ENCODE measurements at places on chromosomes 2 and 18.

DNA sequence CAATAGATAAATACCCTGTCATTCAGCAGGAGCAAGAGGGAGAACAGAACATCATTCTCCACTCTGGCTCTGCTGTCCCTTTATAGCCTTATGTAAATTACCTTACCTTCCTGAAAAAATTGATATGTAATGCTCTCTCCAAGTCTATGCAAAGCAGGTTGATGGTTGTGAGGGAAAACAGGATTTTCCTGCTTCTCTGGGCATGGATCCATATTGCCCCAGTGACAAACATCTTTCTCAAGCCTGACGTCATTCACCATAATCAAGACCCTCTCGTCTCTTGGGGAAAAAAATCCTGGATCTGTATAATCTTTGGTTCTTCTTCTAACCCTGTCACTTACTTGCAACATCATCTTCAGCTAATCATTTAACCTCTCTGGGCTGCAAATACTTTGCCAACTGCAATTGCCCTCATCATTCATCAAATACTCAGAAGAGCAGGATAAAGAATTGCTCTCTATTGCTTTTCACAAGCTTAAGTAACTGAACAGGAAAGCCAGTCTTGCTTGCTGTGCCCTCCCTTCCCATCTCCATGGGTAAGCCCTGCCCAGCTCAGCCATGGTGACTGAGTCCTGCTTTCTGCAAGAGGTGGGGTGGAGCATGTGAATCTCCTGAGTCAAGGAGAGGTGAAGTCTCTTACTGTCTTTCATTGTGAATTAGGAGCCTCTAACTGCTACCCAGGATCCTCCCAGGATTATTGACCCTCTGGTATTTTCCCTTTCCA lies 123.7 kb upstream of the KLF7 start:
- DNase-seq = no peak

- no peak for DNase-seq
Measured at GRCh38 chr18:32848826-32849225, 76.0 kb upstream of the KLHL14 start.

- DNase-seq = no peak
Measured at GRCh38 chr18:10486362-10486761, 31.9 kb downstream of the APCDD1 start.

GRCh38 chr2:237020090-237020489 lies 65.6 kb upstream of the COPS8 start:
- DNase-seq = no peak

DNA sequence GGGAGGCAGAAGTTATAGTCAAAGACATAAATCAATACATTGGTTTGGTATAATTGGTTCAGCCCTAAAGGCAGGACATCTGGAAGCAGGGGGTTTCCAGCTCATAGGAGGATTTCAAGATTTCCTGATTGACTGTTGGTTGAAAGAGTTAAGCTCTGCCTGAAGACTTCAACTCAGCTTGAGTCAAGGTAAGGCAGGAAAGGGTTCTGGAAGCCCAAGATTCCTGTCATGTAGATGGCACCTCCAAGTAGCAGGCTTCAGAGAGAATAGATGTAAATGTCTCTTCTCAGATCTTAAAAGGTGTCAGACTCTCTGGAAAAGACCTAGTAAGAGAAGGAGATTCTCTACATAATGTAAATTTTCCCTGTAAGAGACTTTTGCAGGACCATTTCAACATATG lies 335.3 kb downstream of the RIT2 start:
- no peak for DNase-seq

DNA sequence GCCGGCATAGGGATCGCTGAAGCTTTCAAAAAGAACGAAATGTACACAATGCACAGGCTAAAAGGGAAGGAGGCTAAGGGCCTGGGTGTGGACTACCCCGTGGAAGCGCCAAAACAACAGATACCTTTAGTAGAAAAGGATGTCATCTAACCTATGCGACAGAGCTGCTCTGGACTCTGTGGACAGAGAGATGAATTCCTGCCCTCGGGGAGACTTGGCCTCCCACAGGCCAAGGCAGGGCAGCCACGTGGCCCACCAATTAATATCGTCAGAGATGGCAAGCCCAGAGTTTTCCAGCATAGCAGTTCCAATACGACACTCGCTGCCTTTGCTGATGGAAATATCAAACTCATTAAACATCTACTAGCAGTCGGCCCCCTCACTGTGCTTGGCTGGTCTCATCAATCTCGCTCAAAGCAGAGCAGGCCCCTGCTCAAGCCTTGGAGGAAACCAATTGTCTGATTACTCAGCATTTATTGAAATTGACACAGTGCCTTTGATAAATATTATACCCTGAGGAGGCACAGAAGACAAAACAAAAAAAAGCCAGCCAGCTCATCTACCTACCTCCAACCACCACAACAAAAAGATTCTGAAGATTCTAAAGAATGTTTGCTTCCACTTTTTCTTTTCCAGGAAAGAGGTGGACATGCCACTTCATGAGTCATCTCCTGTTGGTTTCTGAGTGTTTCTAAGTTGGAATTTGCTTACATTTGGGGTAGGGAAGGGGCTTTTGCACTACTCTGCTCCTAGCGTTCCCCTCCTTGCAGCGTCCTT lies 79.0 kb upstream of the ACAA2 start:
- no peak for DNase-seq

- DNase-seq = no peak
Measured at GRCh38 chr2:111708476-111709180, 175.4 kb downstream of the ANAPC1 start.

GRCh38 chr2:181106229-181106628 lies 125.8 kb downstream of the UBE2E3 start:
- no peak for DNase-seq

- no peak for DNase-seq
Measured at GRCh38 chr2:181780047-181780651, 99.8 kb upstream of the NEUROD1 start.

GRCh38 chr2:161954103-161954502 lies 119.9 kb downstream of the DPP4 start:
- DNase-seq = no peak

GRCh38 chr2:218927876-218928275 lies 31.6 kb upstream of the CDK5R2 start:
- no peak for DNase-seq

DNA sequence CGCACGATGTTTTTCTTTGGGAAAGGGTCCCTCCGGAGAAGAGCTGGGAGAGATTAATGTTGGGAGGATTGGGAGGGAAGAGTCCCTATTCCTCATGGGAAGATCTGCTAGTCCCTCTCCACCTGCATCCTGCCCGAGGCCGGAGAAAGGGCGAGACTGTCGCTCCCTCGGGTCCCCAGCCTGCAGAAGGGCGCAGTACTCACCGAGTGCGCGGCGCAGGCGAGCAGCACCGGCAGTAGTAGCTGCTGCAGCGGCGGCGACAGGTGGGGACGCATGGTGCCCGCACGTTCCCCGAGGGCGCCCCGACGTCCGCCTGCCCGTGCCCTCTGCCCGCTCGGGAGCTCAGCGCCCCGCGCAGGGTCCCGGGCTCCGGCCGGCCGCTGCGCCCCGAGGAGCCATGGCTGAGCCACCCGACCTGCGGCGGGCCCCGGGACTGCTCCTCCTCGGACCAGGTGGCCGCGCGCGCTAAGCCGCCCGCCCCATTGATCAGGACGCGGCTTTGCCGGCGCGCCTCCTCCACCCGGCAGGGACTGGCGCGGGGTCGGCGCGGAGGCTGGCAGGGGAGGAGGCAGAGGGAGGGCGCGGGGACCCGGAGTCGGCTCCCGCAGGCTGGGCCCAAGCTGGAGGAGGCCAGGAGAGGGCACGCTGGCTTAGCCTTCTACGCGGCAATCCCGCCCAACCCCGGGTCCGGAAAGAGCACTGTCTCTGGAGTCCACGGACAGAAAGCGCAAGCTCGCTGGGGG lies at the start of gene SCTR:
TSS of gene SCTR (minus strand) at position 532 of the 743 bp plus-strand sequence. CDS start at position 275, 257 bp downstream.
- no peak for DNase-seq

DNA sequence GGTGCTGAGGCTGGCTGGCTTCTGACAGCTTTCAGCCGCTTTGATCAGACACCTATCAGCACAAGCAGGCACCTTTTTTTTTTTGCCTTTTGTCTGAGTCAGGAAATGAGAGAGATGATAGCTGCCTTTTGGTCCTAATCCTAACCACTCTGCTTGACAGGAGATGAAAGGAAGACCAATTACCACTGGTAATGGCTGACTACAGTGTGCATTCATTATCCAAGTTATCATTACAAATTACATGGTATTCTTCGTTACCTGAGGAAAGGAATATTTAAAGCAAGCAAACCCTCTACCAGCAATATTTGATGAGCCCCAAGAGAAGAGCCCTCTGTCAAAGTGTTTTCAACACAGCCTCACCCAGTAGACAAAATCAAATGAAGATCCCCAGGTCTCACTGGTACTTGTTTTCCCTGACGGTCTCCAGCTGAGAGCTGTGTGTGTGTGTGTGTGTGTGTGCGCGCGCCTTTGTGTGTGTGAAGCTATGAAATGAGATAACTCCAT lies 925.7 kb downstream of the DCDC2C start:
- no peak for DNase-seq

- DNase-seq = peak; percentile 48
Measured at GRCh38 chr2:37318401-37318800, 6.2 kb downstream of the PRKD3 start.

GRCh38 chr18:51066273-51066672 lies 36.3 kb downstream of the SMAD4 start:
- peak; percentile 12 for DNase-seq

- DNase-seq = no peak
Measured at GRCh38 chr18:36501100-36501499, 203.6 kb downstream of the FHOD3 start.

- DNase-seq = no peak
Measured at GRCh38 chr2:105790461-105791149, 45.9 kb downstream of the NCK2 start.

GRCh38 chr2:34291076-34291475 lies 692.0 kb upstream of the FAM98A start:
- DNase-seq = no peak

DNA sequence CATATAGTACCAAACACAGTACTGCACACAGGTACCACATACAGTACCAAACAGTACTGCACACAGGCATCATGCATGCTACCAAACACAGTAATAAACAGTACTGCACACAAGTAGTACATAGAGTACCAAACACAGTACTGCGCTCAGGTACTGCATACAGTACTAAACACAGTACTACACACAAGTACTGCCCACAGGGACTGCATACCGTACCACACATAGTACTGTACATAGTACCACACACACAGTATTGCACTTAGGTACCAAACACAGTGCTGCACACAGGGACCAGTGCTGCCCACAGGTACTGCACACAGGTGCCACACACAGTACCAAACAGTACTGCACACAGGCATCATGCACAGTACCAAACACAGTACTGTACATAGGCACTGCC lies 74.9 kb downstream of the ZNF236 start:
- no peak for DNase-seq

DNA sequence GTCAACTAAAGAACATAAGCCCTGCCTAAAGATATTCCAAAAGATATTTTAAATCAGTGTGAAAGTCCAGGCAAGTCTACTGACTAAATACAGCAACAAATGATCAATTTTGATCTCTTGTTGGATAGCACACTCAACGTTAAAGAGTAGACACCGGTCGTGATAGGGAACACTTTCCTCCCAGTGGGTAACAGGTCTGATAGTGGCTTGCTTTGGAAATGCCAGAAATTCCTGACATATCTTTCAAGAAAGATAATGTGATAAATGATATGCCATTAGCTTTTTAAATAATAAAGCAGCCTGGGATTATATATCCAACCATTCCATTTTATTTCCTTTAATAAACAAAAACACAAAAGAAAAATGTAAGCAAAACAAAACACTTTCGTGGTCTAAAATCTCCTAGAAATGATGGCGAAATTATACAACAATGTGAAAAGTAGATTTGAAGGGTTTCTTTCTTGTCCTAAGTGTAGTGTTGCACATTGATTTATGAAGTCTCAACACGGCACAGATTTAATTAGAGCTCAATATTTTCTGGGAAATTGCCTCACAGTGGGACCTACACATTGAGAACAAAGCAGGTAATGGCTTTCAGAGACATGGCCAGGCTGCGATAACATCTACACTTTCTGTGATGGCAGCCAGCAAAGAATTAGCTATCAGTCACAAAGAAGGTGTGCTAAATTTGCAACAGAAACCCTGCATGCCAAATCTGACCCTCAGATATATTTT lies 158.6 kb downstream of the PPP1R1C start:
- DNase-seq = no peak

DNA sequence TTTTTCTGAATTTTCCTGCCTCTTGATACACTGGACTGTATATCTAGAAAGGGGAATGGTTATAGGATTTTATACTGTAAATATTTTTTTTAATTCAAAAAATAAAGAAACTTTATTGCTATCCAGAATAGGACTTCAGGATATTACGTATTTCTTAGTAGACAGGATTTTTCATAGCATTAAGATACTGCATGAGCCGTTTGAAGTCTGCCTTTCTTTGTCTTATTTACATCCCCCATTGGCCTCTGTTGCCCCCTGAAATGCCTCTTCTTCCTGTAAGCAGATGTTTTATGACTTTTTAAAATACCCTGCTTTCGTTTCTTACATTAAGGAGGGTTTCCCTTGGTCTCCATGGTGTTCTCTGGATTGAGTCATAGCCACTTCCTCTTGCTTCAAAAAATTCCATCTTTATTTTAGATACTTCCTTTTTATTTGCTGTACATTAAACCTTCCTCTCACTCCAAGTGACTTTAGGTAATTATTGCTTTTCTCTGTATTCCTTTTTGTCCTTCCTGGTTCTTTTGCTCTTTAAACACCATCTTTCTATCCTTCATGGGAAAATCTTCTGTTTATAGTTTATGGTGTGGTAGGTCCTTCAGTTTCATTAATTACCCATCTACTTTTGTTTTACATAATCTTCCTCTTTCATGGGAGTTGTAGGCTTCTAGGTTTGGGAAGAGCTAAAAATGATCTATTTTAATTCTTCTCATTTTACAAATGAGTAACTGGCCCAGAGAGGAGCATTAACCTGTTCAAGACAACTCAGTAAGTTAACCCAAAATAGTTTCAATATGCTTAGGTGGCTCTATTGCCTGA lies 72.6 kb downstream of the ZNF532 start:
- DNase-seq = peak; percentile 49

- no peak for DNase-seq
Measured at GRCh38 chr18:66078925-66079800, 328.4 kb downstream of the CDH7 start.

DNA sequence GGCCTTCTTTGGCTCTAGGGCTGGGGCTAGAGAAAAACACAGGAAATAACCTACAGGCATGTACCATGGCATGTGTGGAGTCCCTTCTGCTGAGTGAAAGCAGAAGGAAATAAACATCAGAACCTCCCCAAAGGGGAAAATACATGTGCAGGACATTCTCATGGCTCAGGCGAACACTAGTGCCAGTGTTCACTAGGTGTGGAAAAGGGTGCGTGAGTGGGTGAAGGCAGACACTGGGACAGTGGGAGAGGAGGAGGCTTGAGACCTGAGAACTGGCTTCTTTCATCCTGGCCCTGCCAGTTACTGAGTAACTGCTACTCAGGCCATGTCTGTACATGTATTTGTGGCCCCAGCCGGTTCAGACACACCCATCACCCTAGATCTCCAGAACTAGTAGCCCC lies 268.2 kb downstream of the PRKCE start:
- no peak for DNase-seq

DNA sequence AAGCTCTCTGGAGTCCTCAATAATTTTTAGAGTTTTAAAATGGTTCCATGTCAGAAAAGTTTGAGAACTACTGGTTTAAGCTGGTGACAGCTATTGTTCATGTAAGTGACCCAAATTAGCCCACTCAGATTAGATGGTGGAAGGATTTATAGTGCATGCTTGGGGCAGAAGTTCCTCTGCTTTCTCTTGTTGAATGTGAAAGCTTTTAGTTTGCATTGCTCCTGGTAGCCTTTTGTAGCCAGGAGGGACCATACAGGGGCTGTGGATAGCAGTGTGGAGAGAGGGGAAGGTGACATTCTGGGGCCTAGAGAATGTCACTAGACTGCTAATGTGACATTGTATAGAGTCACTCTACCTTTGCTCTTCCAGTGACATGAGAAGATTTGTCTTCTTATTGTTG lies 40.3 kb upstream of the IGFBP5 start:
- no peak for DNase-seq

GRCh38 chr2:230416061-230416721 lies at the start of gene SP100:
Gene SP100, plus strand, starts transcription at chr2:230416201. Its CDS starts 96 bp downstream, at chr2:230416297.
- DNase-seq = peak; percentile 83
